Caki2 (cell line): ENCODE measurements at places on chromosomes 1 and 21.

- no peak for DNase-seq
These were observed 3.6 kb upstream of the HORMAD1 start for GRCh38 chr1:150724336-150724735.

GRCh38 chr1:89581859-89582258, 51.1 kb upstream of the LRRC8C start:
- DNase-seq = no peak

GRCh38 chr1:22534951-22535350, 28.3 kb upstream of the EPHA8 start:
- DNase-seq = no peak

- DNase-seq = no peak
These were observed 22.7 kb downstream of the UBASH3A start for GRCh38 chr21:42426424-42426823.

GRCh38 chr1:40736085-40736531, 44.6 kb downstream of the NFYC start:
- no peak for DNase-seq

GRCh38 chr1:230157420-230158390, 90.7 kb downstream of the GALNT2 start:
- no peak for DNase-seq
